Activated CD4-positive, alpha-beta T cell treated with anti-CD3 and anti-CD28 coated beads, Interleukin-2, amount 10 ng/mL, durations not matched to agents 7 days and 5 days (primary cell): ENCODE measurements at places on chromosomes 2 and 18.

DNA sequence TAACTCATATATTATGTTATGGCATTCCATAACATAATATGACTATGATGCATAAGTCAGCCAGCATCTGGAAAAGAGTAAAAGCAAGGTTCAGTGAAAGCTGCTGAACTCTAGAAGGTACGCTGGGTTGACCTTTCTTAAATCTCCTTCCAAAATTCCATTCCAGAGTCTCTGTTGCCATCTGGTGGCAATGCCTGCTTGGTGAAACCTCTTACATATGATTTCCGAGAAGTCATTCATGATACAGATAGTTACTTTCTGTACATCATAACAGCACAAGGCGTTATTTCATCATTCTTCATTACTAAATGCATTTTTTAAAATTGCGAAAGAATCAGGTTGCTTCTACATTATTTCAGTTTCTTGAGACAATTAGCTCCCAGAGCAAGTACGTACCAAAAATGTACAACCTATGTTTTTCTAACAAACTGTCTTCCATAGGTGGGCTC is 7.0 kb upstream of the EPG5 start:
- DNase-seq = peak; percentile 83

GRCh38 chr2:18708203-18708715 is 118.9 kb upstream of the NT5C1B start:
- DNase-seq = no peak

DNA sequence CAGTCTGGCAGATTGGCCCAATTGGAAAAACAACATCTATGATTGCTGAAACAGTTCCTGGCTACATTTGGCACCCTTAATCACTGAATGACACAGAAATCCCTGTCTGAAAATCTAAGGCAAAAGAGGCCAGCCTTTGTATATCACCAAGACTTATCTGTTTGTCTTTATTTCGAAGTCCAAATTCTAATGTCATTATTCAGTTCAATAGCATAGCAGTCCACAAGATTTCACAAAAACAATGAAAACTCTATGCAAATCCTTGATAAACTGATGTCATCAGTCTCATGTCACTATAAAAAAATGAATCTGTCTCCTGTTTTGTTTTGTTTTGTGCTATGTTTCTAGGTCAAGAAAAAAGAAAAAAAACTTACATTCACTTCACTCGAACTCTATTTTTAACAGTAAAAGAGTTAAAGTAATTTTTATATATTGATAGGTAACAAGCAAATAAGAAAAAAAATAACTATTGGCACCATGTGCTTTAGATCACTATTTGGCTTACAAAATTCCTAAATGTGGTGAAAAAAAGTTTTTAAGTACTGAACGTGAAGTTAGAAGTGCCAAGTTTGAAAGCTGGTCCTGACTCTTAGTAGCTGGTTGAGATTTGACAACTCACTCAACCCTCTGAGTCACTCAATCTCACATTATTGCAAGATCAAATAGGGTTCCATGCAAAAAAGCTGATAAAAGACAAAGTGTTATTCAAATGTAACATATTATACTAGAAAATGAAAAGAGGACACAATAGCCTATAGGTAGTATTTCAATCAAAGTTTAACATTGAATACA is 359.3 kb downstream of the IRS1 start:
- DNase-seq = no peak

DNA sequence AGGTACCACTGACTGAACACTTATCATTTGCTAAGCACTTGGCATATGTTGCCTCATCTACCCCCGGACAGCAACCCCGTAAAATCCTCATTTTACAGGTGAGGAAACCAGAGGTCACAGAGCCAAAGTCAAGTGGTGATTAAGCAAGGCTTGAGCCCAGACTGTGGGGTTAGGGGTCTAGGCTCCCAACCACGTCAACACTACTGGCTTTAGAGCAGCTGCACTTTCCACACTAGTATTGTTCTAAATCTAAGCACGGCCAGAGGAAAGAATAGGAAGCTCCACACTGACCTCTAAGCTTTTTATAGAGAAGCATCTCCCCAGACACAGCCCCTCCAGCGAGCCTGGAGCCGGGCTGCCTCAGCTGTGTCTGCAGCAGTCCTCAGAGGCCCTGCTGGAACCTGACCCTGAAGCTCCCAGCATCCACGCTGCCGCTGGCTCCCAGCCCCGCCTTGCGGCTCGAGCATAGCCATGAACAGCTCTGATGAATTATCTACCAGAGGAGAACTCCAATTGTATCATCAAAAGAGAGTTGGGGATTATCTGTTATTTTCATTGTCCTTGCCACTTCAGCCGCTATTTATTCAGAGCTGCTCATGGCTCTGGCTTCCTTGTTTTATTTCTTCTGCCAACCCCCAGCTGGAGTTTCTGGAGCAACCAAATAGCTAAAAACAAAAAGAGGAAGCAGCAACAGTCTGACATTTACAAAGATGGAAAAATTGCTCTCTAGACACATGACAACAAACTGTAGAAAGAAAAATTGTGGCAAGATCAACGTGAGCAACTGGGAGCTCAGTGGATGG is 62.2 kb upstream of the RTN4 start:
- no peak for DNase-seq

GRCh38 chr18:57970356-57971095 is 73.5 kb upstream of the NEDD4L start:
- no peak for DNase-seq

DNA sequence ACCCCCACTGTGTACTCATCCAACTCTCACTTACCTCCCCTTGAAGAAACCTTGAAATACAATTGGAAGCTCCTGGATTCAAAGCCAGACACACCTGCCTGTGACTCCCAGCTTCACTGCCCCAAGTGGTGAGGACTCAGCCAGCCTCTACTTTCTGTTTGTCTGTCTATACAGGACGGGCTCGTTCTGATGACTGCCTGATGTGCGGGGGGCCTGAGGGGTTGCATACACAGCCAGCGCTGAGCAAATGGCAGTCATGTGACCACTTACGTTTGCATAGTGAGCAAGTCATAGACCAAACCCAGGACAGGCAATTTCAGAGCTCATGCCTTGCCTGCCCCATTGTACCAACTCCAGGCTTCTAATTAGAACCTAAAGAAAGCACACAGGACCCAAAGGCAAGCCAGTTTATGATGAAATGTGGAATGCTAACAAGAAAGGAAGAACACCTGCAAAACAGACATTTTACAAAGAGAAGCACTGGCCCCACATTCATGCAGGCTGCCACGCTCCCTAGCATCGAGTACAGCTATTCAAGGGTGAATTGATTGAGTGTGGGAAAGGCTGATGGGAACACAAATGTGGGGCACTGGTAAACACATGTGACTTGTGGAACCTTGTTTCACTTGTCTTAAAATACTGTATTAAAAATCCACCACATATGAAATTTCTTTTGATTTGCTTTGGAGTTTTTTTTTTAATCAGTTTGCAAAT is 137.8 kb downstream of the LNPK start:
- DNase-seq = no peak

- DNase-seq = no peak
Observed at GRCh38 chr2:142031656-142032055, 99.2 kb downstream of the LRP1B start.

- no peak for DNase-seq
Observed at GRCh38 chr2:221200184-221200839, 371.8 kb downstream of the EPHA4 start.

DNA sequence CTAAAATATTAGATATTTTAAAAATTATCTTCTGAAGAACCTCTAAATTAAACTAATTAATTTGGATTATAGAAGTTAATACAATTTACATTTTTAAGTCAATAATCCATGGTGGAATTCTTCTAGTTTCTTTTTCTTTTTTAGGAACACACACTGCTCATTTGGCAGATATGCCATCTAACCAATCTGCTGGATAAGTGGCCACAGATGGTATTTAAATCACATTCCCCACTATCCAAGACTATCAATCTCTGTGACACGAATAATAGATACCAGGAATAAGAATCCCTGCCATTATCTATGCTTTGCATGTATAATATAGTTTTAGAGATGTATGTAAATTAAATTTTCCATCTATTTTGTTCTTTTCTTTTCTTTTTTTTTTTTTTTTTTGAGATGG is 58.5 kb downstream of the CABYR start:
- DNase-seq = no peak

DNA sequence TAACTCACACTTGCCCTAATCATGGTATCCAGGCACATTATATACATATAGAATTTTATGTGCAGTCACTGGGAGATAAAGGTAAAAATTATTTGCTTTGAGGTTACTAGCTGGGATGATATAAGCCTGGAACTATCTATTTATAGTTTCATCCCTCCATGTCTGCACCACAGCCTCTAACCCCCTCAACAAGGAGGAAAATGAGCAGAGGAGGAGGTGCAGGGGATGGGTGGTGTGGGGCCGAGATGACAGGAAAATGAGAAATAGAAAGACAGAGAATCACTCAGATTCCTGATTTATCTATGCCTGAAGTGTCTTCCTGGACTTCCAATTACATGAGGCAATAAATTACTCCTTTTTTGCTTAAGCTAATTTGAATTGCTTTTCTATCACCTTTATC is 145.2 kb downstream of the PIK3C3 start:
- DNase-seq = no peak

- DNase-seq = no peak
Observed at GRCh38 chr2:212488611-212489010, 50.0 kb downstream of the ERBB4 start.

DNA sequence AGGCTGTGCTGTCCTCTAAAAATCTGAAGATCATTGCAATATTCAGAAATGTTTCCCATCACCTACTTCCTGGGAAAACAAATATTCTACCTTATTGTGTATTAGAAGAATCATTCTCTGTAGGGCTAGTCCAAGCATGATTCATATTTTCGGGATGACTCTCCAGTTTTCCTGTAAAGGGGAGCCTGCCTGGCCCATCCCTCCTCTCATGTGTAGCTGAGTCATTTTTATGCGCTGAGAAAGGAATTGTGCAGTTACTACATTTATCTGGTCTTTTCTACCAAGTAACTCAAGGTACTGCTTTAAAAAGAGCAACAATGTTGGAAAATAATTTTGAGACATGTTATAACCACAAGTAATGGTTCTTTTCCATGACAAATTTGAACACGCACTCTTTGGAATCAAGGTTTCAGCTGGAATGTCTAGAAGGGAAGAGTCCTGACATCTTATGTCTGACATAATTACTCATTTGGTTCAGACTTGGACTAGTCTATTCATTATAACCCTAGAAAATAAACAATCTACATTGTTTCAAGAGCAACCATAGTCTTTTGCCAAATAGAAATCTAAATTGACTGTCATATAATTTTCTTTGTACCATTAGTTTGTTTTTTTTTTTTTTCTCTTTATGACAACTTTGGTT is 6.6 kb downstream of the DSG3 start:
- DNase-seq = no peak

GRCh38 chr18:37554399-37554787 is 11.2 kb downstream of the CELF4 start:
- DNase-seq = no peak

DNA sequence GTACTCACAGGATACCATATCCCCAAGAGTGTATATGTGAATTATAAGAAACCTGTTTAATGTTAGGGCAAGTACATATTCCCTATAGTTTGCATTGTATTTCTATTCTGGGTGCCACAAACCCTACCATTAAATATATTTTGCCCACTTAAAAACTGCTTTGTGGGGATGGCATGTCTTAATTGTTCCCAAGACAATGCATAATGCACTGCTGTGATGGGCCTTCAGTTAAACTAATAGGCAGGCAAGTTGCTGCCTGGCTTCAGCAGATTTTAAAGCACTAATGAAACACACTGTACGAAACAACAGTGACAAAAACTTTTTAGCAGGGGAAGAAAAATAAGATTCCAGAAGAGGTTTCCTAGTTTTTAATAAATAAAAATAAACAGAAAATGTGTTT is 104.8 kb upstream of the VRK2 start:
- DNase-seq = no peak

DNA sequence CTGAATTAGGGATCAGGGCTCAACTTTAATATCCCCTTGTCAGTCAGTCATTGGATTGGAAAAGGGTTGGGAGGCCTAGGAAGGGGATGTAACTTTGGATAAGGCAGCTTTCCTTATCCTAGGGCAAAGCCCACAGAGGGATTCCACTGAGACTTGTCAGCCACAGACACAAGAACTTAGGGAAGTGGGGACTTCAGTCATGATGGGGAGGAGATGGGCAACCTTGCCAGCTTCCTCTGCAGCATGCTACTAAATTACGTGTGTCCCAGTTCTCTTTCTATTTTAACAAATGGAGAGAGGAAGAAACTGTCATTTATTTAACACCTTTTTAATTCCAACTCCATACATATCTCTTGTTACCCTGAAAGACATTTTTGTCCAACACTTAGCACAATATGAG is 237.8 kb downstream of the WDR7 start:
- DNase-seq = no peak

DNA sequence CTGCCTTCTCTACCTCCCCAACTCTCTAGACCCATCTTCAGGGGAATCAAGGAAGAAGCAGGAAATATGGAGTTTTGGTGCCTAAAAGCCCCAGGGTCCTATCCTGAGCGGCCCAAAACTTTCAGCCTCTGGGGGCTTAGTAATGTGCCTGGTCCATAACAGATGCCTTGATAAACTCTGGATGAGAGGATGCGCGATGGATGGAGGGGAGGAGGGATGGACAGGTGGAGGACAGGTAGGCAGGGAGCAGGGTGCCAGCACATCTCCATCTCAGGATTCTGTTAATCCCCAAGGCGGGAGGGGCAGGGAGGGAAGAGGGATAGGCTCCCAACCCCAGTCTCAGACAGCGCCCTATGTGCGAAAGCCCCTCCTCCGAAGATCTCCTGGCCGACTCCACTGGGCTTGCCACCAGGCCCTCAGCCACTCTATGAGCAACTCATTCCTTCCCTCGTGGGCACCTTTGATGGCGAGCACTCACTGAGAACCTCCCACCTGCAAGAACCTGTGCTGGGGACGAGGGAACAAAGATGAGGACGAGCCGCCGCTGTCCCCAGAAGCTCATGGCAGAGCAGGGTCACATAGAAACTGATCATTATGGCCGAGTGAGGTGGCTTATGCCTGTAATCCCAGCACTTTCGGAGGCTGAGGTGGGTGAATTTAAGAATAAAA is 23.1 kb downstream of the HS1BP3 start:
- no peak for DNase-seq

GRCh38 chr2:118246726-118247125 is 158.5 kb downstream of the INSIG2 start:
- DNase-seq = no peak
